Stimulated activated CD8-positive, alpha-beta memory T cell treated with anti-CD3 and anti-CD28 coated beads, Interleukin-4, amount 100 ng/mL, for 1 hour (primary cell): ENCODE measurements at places on chromosomes 5 and 9.

DNA sequence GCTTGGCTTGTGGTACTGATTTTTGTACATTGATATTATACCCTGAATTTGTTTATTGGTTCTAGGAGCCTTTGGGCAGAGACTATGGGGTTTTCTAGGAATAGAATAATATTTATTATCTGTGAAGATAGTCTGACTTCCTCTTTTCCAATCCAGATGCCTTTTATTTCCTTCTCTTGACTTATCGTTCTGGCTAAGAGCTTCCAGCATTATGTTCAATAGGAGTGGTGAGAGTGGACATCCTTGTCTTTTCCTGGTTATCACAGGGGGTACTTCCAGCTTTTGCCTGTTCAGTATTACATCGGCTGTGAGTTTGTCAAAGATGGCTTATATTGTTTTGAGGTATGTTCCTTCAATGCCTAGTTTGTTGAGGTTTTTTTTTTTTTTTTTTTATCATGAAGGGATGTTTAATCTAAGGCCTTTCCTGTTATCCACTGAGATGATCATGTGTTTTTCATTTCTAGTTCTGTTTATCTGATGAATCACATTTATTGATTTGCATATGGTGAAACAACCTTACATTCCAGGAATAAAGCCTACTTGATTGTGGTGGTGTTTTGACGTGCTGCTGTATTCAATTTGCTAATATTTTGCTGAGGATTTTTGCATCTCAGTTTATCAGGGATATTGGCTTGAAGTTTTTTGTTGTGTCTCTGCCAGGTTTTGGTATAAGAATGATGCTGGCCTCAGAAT lies 77.5 kb downstream of the CERT1 start:
- DNase-seq: no peak

- no peak for DNase-seq
Measured at GRCh38 chr9:91908293-91908623, 41.8 kb downstream of the ROR2 start.

DNA sequence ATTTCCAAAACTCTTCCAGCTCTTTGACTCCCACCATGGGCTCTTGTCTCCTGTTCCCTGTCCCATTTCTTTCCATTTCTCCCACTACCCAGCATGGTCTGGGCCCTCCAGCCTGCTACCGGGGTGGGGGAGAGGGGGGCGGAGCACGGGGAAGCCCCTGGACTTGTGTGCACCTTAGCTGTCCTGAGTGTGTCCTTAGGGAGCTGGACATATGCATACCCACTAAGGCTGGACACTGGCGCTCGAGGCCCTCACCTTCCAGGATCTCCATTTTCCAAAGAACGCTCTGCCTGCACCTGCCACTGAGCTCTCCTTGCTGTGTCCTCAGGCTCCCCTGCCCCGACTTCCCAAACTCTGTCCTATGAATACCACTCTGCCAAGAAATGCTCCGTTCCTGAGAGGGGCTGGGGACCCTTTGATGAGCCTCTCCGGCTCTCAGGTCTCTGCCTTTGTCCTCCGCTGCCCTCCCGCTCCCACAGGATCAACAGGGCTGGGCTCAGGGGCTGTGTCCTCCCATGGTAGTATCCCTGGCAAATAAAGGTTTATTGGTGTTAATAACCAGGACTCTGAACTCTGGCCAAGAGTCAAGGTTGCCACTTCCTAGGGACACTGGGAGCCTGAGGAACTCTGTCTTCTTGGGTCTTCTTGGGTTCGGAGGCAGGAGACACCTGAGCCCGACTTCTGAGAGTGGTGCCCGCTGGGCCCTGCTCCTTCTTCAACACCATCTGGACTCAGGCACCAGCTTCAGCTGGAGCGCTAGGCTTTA lies 831 bp upstream of the SHROOM1 start:
- no peak for DNase-seq

- DNase-seq: no peak
Measured at GRCh38 chr9:125525921-125526631, 180.9 kb downstream of the MAPKAP1 start.

DNA sequence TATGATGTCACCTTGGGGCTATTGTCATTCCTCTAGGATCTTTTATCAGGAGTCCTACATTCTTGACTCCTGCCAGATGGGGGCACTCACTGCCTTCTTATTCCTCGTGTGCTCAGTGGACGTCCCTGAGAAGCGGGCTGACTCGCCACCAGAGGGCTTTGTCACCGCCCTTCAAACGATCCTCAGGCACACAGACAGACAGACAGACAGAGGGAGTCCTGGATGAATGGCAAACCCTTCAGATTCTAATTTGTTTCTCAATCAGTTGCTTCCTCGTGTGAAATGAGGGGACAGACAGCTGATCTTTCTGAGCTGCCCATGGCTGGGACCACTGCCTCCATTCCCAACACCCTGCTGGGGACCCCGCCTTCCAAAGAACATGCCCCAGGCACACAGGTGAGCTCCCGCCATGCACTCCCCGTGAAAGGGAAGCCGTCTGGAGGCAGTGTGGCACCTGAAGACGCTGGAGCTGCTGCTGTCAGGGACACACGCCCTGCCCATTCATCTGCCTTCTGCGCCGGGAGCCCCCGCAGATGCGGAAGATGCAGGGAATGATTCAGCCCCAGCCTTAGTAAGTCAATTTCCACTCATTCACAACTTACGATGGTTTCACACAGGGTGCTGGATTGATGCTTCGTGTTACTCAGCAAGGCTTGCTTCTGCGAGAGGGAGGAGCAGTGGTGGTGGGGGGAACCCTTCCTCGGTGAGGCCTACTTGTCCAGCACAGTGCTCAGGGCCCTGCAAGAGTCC lies 24.9 kb upstream of the SH3PXD2B start:
- DNase-seq: peak; percentile 9

GRCh38 chr5:33842456-33842855 lies 49.3 kb downstream of the ADAMTS12 start:
- no peak for DNase-seq

DNA sequence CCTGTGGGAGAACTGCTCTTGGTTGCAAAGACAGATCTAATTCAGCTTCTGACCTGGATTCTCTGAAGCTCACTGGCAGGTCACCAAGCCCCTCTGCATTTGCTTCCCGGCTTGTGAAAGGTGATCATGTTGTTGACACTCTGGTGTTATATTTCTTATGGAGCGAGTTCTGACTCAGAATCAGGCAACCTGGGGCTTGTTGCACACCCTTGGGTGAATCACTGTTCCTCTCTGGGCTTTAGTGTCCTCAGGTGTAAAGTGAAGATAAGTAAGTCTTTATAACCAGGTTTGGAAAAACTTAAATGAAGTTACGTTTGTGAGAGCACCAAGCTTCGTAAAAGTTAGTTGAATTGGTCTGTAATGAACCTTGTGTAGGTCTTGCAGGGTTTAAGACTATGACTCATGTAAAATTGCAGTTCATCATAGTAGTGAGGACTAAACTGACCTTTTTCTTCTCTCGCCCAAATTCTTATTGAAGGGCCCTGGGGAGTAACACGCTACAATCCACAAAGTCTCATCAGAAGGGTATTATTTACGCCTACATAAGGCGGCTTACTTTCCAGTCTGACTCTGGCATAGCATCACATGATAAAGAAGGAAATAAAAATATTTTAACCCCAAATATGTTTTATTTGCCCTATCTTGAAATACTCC lies 218.6 kb downstream of the TMEM38B start:
- no peak for DNase-seq

- DNase-seq: no peak
Measured at GRCh38 chr5:139543423-139543991, 17.6 kb upstream of the UBE2D2 start.

DNA sequence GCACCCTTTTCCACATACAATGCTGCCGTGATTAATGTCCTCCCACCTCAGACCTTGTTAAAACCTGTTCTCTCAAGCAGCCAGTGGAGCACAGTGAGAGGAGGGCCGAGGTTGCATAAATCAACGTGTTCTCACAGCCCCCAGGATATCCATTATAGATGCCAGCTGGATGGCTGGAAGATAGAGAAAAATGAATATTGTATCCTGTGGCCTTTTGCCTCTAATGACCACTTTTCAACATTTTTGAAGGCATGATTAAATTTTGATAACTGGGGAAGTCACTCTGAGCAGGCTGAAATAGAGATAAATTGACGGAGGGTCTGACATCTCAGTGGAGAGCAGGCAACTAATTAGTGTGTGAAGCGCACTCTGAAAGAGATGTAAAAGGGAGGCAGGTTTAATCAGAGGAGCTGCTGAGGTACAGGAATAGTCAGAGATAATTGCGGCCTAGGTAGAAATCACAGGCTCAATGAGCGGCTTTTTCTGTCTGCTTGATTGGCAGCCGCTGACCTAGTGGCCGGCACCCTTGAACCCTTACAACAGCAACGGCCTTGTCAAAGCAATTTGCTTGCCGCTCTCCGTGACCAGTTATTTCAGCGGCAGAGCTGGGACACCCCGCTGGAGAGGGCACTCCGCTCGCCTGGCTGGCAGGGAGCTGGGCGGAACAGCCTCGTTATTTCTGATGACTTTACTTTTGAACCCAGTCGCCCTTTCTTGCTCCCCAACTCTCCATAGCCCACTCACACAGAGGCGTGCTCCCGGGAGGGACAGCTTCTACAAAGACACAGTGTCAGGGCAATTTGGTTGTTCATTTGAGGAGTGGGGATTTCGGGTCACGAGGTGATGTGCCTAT lies 560.7 kb downstream of the PSAT1 start:
- DNase-seq: no peak

GRCh38 chr5:157648275-157648990 lies 3.8 kb downstream of the SOX30 start:
- no peak for DNase-seq

- DNase-seq: no peak
Measured at GRCh38 chr9:136544964-136545691, 720 bp downstream of the NOTCH1 start.

DNA sequence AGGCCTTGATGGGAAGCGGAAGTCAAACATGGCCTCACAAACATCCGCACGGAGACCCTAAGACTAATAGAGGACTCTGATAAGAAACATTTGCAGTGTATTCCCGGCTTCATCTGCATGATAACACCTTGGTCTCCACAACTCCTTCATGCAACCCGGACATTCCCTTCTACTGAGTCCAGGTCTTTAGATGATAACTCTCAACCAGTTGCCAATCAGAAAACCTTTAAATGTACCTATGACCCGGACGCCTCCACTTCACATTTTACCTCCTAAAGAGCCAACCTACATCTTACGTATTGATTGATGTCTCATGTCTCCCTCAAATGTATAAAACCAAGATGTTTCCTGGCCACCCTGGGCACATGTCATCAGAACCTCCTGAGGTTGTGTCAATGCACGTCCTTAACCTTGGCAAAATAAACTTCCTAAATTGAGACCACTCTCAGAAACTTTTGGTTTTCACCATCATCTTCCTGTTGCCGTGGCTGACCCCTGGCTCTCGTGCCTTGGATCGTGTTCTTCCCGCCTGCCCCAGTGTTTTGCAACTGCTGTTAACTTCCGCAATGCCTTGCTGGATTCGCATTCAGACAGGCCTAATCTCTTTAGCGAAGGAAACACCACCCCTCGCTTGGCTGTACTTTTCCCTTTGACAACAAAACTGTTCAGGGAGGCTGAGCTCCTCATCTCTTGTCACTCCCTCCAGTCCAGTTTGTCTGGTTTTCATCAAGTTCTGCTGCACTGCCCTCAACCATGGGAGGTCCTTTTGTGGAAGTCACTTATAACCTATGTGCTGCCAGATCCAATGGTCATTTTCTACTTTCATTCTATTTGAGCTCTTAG lies 1.1 kb upstream of the DAP start:
- no peak for DNase-seq

DNA sequence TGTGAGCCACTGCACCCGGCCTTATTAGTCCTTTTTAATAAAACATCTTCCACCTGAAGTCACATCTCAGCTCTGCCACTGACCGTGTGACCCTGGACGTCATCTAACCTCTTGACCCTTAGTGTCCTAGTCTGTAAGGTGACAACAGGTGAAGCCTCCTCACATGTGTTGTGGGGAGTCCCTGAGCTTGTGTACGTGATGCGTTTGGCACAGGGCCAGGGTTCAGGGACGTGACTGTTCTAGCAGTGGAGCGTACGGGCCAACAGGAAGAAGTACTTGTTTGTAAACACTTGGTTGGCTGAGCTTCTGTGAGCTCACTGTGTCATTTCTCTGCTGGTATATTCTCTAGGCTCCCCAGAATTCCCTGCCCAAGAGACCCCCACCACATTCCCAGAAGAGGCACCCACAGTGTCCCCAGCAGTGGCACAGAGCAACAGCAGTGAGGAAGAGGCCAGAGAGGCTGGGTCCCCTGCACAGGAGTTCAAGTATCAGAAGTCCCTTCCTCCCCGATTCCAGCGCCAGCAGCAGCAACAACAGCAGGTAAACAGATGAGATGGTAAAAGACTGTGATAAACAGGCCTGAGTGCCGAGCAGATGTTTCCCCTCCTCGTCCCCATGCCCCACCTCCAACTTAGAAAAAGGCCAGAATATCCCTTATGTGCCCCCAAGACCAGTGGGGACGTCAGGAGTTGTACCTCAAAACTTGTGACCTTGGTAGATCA lies 35.3 kb upstream of the POMT1 start:
- no peak for DNase-seq

DNA sequence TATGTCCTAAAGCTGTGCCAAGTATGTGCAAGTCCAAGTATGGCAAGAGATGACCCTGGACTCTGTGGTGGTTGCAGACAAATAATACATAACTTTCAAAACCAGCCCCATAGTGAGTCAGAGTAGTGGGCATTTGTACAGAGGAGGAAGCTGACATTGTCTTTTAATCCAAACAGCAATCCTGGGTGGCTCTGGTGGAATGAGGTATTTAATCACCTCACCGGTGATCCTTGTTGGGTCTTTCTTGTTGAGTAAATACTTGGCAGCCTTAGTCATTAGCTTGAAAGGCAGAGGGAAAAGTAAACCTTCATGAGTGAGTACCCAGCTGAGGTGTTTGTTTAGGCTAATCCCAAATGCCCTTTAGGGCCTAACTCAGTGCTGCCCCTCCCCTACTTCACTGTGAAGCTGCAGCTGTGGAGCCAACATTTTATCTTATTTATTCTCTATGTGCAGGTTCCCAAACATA lies 148.7 kb upstream of the SLC12A2 start:
- no peak for DNase-seq

GRCh38 chr5:179874536-179875292 lies 16.1 kb upstream of the MRNIP start:
- no peak for DNase-seq

GRCh38 chr5:143404416-143405062 lies 1.1 kb upstream of the NR3C1 start:
- DNase-seq: peak; percentile 25

- no peak for DNase-seq
Measured at GRCh38 chr9:18662320-18662719, 188.4 kb downstream of the ADAMTSL1 start.

GRCh38 chr5:40383749-40384651 lies 295.7 kb upstream of the PTGER4 start:
- DNase-seq: no peak

DNA sequence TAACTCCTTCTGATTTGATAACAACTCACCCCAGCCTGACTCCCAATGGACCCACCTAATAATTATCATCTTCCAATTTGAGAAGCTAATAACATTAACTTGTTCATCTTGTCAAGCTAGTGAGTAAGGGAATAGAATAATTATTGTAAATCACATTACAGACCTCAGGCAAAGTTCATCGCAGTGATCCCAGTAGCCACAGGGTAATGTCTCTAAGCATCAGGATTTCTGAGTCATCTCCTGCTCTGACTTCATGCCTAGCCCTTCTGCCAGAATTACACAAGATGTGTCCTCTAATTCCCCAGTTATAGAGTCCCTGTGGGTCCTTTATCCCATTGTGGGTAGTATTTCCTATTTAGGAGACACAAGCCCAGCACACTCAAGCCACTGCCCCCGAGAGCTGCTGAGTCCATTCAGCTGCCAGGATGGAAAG lies 365.7 kb downstream of the DEPDC1B start:
- no peak for DNase-seq

- no peak for DNase-seq
Measured at GRCh38 chr5:105033637-105034400, 1471.2 kb upstream of the NUDT12 start.
